ENCODE measurements at places on chromosomes 4 and X.

- DNase-seq, result no peak
Measured at GRCh38 chr4:2337131-2337723, 75.3 kb upstream of the MXD4 start.

GRCh38 chrX:87425618-87426017 lies 92.0 kb upstream of the KLHL4 start:
- no peak for DNase-seq

DNA sequence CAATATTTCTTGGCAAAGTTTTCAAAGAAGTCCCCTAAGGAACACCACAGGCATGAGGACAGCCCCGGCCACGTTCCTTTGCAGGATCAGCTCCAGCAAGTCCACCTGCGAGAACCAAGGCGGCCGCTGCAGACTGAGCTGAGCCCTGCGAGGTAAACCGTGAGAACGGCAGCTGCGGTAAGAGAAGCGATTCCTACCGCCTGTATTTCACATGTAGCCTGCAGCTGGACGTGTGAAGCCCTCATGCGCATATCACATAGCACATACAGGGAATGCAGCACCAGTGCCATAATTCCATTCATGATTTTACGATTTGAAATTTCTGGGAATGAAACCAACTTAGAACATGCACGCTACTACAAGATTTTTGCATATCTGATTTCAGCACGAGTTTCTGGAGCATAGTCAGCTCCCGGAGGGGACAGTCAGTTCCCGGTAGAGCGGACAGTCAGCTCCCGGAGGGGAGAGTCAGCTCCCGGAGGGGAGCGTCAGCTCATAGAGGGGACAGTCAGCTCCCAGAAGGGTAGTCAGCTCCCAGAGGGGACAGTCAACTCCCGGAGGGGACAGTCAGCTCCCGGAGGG lies 41.7 kb downstream of the FGFRL1 start:
- DNase-seq, result peak; percentile 74

- no peak for DNase-seq
Measured at GRCh38 chr4:186676531-186677161, 47.0 kb downstream of the FAT1 start.

GRCh38 chr4:111046811-111047210 lies 423.9 kb upstream of the PITX2 start:
- no peak for DNase-seq

DNA sequence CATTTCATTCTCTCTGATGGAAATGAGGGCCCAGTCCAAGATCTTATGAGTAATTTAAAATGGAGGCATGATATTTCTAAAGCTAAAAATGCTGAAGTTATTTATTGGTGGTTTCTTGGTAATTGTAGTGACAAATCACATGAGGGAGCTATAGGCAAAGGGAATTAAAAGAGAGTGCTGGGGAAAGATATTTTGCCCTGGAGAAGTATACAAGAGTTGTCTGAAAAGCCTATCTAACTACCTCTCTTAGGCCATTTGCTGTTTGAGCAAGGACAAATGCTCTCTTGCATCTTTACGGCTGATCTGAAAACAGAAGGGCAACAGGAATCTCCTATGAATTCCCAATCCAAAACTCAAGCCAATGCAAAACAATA lies 89.4 kb downstream of the FMR1NB start:
- DNase-seq, result no peak

- no peak for DNase-seq
Measured at GRCh38 chr4:81659051-81659450, 187.3 kb upstream of the RASGEF1B start.

- no peak for DNase-seq
Measured at GRCh38 chrX:153538424-153538823, 21.0 kb downstream of the ATP2B3 start.

DNA sequence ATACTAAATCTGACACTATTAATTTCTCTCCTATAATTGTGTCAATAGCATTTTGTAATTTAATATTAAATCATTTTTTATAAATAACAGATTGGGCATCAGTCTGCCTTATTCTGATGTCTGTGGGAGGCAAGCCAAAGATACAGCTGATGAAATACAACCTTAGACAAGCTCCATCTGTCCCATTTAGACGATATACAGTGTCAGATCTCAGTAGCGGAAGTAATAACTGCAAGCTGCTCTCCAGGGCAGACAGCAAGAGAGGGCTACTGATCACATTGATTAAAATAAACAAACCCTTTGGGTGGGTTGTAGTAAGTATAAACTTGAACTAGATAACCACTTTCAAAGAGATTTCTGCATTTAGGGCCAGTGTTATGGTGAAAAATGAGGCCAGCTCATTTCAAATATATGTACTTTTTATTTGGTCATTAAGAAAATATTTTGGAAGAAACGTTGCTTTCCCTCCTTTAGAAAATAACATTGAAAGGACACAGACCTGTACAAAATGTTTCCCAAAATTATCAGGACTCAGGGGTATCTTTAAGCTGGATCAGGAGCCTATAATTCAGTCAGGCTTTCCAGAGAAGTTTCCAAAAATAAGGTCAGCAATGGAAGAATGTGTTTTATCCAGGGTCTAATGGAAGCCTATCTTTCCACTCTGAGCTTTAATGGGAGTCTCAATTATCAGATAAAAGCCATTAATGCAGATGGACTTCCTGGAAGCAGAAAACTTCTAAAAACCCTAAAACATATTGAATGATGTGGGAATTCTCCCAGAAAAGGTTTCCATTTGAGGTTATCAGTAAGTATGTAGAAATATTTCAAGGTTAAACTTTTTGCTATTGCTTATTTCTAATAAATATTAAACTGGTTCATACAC lies 1028.8 kb upstream of the IGFBP7 start:
- peak; percentile 43 for DNase-seq

DNA sequence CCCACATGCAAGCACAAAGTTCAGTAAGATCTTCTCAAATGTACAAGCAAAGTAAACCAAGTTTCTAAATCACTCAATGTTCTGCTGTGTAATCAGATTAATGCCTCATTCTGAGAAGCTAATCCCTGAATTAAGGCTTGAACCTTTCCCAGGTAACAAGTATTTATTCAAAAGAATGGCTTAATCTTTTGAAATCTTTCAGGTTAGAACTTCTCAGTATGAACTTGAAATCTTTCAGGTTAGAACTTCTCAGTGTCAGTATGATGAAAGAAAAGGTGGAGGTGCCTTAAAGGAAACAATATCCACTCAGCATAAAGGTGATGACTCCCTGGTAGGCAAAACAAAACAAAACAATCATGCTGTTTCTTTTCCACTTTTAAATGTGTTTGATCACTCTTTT lies 29.0 kb downstream of the TMPRSS11B start:
- DNase-seq, result no peak

DNA sequence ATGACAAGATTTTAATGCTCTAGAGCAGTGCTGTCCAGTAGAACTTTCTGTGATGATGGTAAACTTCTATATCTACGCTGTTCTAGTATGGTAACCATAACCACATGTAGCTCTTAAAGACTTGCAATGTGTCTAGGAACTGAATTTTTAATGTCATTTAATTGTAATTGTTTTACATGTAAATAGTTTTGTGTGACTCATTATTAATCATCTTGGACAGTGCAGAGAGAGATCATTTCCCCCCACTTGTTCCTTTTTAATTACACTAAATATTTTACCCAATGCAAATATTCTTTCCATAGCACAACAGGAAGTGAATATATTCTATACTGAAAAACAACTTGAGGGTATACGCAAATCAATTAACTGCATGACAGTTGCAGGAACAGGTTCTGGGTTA lies 5.8 kb downstream of the ATG4A start:
- no peak for DNase-seq

DNA sequence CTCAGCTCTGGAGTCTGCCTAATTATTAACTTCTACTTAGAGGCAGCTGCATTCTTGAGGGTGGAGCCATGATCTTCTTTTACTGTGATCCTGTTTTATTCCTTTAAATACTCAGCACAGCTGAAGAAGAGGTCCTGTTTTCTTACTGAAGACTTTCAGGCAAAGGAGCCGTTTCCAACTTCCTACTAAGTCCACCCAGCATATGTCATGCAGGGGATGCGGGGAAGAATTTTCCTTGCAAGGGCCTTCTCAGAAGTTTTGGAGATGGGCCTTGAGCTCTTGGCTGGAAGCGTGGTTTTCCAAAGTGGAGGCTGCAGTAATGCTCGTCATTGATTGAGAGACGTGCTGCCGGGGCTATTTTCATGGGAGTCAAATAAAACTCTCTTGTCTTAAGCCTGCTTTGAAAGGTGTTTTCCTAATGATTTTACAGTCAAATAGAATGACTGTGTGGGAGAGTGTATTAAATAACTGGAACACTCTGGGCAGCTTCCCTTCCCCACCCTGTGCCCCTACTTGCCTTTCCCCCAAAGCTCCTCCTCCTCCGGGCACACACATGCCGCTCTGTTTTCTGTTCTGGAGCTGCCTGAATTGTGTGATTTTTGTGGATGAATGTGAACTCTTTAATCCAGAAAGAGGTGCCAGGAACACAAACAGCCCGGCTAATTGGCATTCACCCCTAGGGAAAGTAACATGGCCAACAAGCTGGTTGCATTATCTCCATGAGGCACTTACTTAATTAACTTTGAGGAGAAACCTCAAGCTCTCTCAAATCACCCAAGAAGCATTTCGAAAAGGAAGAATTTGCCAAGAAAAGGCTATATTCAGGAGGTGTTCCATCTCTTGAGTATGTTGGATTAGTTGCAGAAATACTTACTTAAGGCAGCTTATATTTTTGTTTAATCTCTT lies 28.1 kb downstream of the FGF2 start:
- peak; percentile 94 for DNase-seq

DNA sequence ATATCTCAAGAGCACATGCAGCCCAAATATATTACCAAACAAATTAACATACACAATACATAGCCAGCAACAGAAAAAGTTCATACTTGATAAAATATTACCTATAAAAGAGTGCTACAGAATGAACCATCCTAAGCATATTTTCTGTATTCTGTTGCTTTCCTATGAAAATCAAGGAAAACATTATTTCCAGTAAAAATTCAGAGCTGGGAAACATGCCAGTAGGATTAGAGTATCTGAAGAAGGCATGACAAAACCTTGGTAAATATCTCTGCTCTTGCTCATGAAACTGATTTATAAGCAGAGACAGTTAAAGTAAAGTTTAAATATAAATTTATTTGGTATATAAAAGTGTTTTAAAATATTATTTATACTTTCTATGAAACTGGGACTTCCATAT lies 599.7 kb downstream of the ARAP2 start:
- DNase-seq, result peak; percentile 10

GRCh38 chrX:97155816-97156215 lies 272.1 kb downstream of the RPA4 start:
- no peak for DNase-seq

GRCh38 chrX:17154001-17154400 lies 207.5 kb downstream of the REPS2 start:
- DNase-seq, result no peak

Measured in muscle of arm (tissue), 14 donors.